Thymus (tissue), 14 donors: ENCODE measurements at places on chromosomes 13 and 19. TPM values are rescaled to one million over a fixed set of nuclear protein-coding genes. Genes with fewer than 3 reads are reported as not detected.

- H3K4me1 ChIP-seq = peaks cover 9% of the 10 kb centered on the region
- H3K36me3 ChIP-seq = peaks cover 22% of the 10 kb centered on the region
- H3K4me3 ChIP-seq = no peak overlapping the region
- no peaks in the 10 kb centered on the region for H3K27me3 ChIP-seq
- no peak overlapping the region for H3K27ac ChIP-seq
- no peak for DNase-seq
Measured at GRCh38 chr19:38904581-38905539, 5.1 kb downstream of the NFKBIB start.

GRCh38 chr13:20405691-20406090, 120.0 kb downstream of the CRYL1 start:
- H3K4me1 ChIP-seq = peaks cover 8% of the 10 kb centered on the region
- DNase-seq = no peak
- H3K27me3 ChIP-seq = no peaks in the 10 kb centered on the region
- no peak overlapping the region for H3K4me3 ChIP-seq

- no peaks in the 10 kb centered on the region for H3K4me1 ChIP-seq
- no peak overlapping the region for H3K4me3 ChIP-seq
- no peak overlapping the region for H3K27ac ChIP-seq
Measured at GRCh38 chr19:32339988-32340874, 5.2 kb upstream of the ZNF507 start.

DNA sequence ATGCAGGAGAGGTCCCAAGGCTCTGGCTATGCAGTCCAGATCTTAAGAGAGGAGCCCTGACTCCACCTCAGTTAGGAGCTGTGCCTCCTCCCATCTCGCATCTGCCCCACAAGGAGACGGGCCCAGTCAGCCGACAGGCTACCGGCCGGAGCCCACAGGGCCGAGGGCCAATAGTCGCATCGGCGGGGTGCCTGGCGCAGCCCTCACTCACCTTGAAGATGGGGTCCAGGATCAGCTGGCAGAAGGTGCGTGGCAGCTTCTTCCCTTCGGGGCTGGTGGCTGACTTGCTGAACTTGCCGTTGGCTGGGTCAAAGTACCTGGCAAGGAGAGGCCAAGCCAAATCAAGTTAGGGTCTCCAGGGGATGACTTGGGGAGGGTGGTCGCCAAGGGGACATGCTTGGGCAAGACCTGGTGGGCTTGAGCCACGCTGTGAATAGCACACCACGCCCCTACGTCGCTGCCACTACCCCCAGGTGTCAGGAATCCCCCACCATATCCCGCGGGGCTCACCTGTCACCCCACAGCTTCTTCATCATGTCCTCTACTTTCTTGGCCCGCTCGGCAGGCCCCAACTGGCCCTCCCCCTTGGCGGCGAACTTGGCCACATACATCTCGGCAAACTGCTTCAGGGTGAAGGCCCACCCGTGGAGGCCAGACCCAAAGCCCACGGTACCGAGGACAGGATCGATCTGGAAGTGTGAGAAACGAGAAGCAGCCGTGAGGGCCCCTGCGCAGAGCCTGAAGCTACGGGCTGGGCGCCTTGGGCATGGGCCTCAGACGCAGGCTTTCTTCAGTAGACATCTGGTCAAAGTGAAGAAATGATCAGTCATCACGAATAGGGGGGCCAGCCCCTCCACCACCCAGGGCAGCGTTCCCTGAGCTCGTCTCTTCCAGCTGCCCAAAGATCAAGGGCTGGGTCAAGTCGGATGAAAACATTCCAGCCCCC, 3.3 kb downstream of the EEF2 start:
- H3K4me1 ChIP-seq = peaks cover 33% of the 10 kb centered on the region
- no peak for DNase-seq
- H3K27ac ChIP-seq = no peak overlapping the region
- H3K4me3 ChIP-seq = no peak overlapping the region
- peaks cover 74% of the 10 kb centered on the region for H3K36me3 ChIP-seq
- H3K27me3 ChIP-seq = no peaks in the 10 kb centered on the region

Gene OSCAR
- 0.61 TPM for total RNA-seq
